ENCODE measurements at places on chromosomes 13 and 19.

DNA sequence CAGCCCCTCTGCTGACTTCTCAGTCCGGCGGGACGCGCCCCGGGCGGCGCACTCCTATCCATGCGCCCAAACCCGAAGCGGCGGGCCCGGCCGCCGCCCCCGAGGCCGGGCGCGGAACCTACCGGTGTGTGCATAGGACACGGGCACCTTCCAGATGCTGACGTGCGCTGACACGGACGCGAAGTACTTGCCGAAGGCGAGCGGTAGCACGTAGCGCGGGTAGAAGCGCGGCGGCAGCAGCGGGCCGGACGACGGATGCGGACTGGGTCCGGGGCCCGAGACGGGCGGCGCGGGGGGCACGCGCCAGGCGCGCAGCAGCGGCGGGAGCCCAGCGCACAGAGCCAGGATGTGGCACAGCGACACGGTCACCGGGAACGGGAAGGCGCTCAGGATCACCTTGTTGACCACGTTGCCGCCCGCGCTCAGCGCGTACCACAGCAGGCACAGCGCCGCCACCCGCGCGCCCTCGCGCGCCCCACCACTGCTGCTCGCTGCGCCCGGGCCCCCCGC, 338 bp downstream of the SLC35E1 start:
- no peak for DNase-seq

DNA sequence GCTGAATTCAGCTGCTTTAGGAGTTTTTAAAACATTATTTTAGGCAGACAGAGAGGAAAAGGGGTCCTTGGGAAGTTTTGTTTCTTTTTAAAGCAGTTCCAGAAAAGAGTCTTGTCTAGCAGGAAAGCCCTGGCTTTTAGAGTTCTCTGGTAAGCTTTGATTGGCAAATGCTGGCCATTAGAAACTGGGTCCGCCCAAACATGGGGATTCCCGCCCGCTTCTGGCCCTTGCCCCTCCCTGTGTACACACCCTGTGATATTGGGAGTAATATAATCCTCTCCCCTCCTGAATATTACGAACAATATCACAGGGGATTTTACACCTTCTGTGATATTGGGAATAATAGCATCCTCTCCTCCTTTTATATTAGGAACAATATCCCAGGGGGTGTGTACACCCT, 58.9 kb downstream of the ERICH4 start:
- no peak for DNase-seq

GRCh38 chr19:40356681-40357595, 8.4 kb downstream of the PLD3 start:
- peak; percentile 16 for DNase-seq

- DNase-seq: no peak
Observed at GRCh38 chr19:18262917-18263316, 11.3 kb downstream of the IQCN start.
